Activated T-cell treated with anti-CD3 and anti-CD28 coated beads, Interleukin-2, amount 50 U/mL, for 4 hours (primary cell): ENCODE measurements at places on chromosomes 5 and 9. TPM values are rescaled to one million over a fixed set of nuclear protein-coding genes. Genes with fewer than 3 reads are reported as not detected.
A peak's percentile ranks its signal among the peaks of the same experiment; 100 is the strongest.

DPP7 gene
- 394 TPM for total RNA-seq

MLANA gene
- total RNA-seq: not detected

GPR107 gene
- 21.7 TPM for total RNA-seq

GFM2 gene
- total RNA-seq: 26.2 TPM

TICAM2 gene
- total RNA-seq: 0.18 TPM

ANKRA2 gene
- total RNA-seq: 9.8 TPM

ROR2 gene
- total RNA-seq: 0.10 TPM

FOXI1 gene
- total RNA-seq: not detected

- no peak for DNase-seq
Measured at GRCh38 chr5:113575074-113575473, 61.6 kb downstream of the YTHDC2 start.

GRCh38 chr5:82334856-82335255 is 56.7 kb upstream of the RPS23 start:
- DNase-seq: no peak

DNA sequence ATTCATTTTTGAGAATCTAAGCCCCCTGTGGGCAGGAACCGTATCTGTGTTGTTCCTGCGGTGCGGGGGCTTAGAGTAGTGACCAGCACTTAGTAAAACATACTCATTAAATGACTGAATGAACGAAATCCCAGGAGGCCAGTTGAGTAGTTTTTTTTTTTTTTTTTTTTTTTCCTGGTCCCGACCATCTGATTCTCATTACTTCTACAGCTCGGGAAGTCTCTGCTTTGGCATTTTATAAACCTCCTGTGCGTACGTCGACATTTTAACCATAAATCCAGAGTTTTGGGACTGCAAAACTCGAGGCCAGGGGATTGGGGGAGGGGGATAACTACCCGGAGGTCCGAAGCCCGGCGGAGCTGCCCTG is 31.5 kb upstream of the SPRY4 start:
- DNase-seq: no peak

DNA sequence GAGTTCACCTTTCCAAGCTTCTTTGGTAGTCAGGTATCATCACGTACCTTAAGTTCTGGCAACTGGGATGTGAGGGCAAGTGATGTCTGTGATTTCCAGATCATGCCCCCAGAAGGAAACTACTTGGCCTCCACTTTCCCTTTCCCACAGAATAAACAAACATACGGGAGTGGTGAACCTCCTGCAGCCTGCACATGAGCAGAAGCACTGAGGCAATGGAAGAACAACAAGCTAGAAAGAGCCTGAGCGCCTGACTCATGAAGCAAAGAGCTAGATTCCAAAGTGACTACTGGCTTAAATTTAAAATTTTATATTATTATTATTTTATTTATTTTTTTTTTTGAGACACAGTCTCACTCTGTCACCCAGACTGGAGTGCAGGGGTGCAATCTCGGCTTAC is 35.0 kb downstream of the ARL15 start:
- no peak for DNase-seq

- DNase-seq: no peak
Measured at GRCh38 chr5:40399349-40399748, 280.4 kb upstream of the PTGER4 start.

DNA sequence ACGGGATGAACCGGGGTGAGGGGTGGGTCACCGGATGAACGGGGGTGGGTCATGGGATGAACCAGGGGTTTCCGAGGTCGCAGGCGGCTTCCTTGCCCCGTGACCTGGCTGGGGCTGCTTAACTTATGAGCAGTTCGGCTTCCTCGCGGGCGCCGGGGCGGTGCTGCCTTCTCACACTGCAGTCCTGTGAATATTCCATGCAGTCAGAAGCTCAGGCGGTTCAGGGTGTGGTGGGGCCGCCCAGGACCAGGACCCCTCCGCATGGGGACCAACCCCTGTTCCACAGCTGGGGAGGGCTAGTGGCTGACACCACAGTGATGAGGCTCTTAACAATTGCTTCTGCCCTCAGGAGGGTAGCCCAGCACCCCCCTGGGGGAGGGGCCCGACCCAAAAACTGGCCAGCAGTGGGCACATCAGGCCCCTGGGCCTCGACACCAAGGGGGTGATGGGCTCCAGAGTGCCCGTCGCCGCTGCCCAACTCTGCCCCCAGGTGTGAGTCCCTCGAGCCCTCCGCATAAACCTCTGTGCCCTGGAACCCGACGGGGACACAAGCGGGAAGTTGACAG is 30.9 kb upstream of the SLC9A3 start:
- DNase-seq: no peak

DNA sequence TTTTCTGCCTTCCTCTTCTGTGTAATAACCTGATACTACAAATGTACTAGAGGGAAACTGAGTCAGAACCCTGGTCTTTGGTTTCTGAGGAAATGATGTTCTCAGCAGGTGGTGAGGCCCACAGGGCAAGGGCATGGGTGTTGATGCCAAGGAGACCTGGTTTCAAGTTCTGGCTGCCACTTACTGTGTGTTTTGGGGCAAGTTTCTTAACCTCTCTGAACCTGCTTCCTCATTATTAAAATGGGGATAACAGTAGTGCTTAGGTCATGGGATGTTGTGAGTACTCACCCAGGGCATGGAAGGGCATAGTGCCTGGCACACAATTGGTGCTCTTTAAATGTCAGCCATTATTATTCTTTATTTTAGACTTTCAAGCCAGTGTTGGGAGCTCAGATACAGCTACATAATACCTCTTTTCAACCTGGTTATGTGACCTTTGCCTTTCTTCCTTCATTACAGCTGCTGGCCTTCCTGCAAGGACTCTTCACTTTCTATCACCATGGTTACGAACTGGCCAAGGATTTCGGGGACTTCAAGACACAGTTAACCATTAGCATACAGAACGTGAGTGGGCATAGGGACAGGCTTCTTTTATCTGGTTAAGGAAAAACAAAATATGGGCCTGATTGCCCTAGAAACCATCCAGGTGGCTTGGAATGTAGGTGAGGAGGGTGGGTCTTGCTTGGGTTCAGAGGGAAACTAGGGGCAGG is 131.5 kb downstream of the ARHGAP26 start:
- no peak for DNase-seq

GRCh38 chr9:26856413-26857032 is 36.1 kb downstream of the CAAP1 start:
- no peak for DNase-seq

DNA sequence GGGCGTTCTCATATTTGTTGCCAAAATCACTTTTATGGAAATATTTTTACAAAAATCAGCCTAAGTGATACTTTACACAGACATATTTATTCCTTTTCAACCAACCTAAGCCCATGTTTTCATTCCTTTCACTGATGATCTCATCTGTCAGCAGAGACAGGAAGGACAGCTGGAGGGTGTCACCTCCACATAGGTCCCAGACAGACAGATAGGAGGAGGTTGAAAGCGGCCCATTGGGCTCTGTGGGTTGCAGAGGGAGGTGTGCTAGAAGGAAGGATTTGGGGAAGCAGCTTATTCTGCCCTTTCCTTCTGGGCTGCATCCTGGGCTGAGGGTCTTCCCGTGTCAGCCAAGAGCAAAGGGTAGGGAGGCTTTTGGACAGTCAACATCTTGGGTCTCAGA is 26.0 kb upstream of the SEMA4D start:
- peak; percentile 46 for DNase-seq

DNA sequence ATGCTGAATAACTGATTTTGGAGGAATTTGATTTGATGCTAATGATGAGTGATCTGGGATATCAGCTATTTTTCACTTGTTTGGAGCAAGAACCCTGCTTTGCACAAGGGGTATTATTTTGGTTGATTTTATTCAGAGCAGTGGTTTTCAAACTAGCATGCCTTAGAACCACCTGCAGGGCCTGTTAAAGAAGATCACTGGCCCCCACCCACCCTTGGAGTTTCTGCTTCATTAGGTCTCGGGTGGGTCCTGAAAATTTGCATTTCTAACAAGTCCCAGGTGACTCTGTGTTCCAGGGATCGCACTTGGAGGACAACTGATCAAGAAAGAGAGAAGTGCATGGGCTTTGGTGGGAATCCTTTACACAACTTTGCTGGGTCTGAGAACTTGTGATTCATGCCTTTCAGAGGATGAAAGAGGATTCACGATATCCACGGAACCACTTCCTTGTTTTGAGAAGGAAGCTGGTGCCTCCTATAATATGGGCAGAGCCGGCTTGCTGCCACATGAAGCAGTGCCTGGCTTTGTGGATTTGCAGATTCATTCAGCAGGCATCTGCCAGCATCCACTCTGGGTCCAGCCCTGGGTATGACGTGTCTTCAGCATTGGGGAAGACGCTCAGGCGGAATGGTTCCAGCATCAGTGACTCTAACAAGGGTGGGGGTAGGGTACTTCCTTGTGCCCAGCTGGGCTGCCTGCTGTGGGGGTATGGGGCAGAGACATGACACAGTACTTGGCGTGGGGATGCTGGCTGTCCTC is 106.6 kb upstream of the PITX1 start:
- DNase-seq: no peak

DNA sequence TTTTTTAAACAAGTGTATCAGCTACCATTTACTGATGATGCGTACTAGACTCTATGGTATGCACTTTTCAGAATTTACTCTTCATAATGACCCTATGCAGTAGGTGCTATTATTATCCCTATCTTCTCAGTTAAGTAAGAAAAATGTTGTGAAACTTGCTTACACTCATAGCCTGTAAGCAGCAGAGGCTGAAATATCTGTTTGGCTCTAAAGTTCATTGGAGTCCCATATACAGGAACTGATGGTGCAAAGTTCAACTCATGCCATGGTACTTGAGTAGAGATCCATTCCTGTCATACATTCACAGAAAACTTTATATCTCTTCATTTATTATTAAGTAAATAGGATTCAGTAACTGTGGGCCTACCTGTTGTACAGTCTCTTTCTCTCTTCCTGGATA is 41.4 kb upstream of the CCDC112 start:
- DNase-seq: no peak

- DNase-seq: no peak
Measured at GRCh38 chr9:89953824-89954615, 349.2 kb downstream of the GADD45G start.

DNA sequence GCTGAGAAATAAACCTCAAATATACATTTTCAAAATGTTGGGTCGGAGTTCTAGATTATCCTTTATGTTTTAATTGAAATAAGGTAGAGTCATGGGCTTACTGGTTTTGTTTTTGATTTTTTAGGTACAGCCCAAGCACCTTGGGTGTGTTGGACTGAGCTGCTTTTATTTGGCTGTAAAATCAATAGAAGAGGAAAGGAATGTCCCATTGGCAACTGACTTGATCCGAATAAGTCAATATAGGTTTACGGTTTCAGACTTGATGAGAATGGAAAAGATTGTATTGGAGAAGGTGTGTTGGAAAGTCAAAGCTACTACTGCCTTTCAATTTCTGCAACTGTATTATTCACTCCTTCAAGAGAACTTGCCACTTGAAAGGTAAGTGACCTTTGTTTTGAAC is 3.6 kb downstream of the CCNG1 start:
- DNase-seq: no peak
